ENCODE measurements at places on chromosomes 2 and 18.

DNA sequence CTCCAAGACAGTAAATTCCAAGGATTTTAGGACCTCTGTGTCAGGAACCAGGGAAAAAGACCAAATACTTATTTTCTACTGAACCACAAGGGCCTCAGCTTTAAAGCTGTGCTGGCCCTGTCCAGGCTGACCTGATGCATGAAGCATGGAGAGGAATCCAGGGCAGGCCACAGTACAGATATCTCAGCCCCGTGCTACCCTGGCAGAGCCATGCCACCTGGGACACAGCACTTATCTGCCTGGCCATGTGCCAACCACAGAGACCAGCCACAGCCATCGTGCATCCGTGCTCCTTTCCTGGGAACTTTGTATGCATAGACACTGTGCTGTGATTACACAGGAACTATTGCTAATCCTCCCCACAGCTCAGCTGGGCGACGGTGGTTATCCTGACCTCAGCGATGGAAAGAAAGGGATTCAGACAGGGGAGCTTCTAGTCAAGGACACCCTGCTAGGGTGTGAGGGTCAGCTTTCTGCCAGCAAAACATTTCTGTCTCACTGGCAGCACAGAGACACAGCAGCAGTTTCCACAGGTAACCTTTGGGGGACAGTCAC is 687.4 kb upstream of the ID2 start:
- no peak overlapping the region for H3K4me3 ChIP-seq
- no peaks in the 10 kb centered on the region for H3K4me1 ChIP-seq
- DNase-seq, result no peak
- no peaks in the 10 kb centered on the region for H3K36me3 ChIP-seq
- no peak overlapping the region for H3K27ac ChIP-seq

GRCh38 chr2:111712361-111712760 is 171.6 kb downstream of the ANAPC1 start:
- H3K36me3 ChIP-seq, result no peaks in the 10 kb centered on the region
- H3K4me3 ChIP-seq, result no peak overlapping the region
- no peaks in the 10 kb centered on the region for H3K27me3 ChIP-seq

DNA sequence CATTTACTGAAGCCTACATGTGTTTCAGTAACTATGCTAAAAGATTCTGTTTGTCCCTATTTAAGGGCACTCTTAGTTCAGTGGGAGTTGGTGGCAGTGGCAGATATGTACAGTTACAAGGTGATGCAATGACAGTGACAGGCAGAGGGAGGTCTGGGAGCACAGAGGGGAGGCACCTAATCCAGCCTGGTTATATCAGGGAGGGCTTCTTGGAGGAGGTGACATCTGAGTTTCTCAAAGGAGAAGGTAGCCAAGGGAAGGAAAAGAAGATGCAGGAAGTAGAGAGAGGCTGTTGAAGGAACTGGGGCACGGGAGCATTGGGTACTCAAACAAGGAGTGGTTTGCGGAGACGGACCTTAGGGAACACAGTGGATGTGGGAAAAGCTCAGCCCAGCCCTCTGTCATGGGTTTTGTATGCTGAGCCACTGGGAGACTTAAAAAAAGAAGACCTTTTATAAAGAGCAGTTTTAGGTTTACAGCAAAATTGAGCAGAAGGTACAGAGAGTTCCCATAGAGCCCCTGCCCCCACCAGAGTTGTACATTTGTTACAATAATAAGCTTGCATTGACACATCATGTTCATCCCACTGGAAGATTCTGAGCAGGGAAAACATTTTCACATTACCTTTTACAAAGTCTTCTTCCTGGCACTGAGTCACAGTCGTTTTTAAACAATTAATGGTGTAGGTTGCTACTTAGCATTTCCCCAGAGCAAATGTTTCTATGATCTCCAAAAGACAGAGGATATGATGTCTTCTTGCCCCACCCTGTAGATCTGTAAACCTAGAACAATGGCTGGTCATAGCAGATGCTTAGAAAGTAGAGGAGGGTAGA is 83.0 kb upstream of the TAF1B start:
- H3K27me3 ChIP-seq, result peaks cover 4% of the 10 kb centered on the region
- no peak overlapping the region for H3K4me3 ChIP-seq

DNA sequence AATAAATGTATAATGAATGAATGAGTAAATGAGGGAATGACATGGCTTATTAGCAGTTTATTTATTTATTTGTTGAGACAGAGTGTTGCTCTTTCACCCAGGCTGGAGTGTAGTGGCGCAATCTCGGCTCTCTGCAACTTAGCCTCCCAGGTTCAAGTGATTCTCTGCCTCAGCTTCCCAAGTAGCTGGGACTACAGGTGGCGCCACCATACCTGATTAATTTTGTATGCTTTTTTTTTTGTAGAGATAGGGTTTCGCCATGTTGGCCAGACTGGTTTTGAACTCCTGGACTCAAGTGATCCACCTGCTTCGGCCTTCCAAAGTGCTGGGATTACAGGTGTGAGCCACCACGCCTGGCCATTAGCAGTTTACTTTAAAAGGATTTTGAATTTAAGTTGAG is 100.3 kb upstream of the CAVIN2 start:
- H3K4me1 ChIP-seq, result no peaks in the 10 kb centered on the region
- H3K27ac ChIP-seq, result no peak overlapping the region
- no peak overlapping the region for H3K4me3 ChIP-seq
- peaks cover 3% of the 10 kb centered on the region for H3K27me3 ChIP-seq
- H3K36me3 ChIP-seq, result no peaks in the 10 kb centered on the region
- DNase-seq, result no peak

- H3K4me3 ChIP-seq, result no peak overlapping the region
- no peaks in the 10 kb centered on the region for H3K27me3 ChIP-seq
- H3K27ac ChIP-seq, result no peak overlapping the region
- H3K4me1 ChIP-seq, result no peaks in the 10 kb centered on the region
Observed at GRCh38 chr2:205338156-205338555, 344.1 kb upstream of the NRP2 start.

- DNase-seq, result no peak
- H3K4me3 ChIP-seq, result no peak overlapping the region
- no peaks in the 10 kb centered on the region for H3K4me1 ChIP-seq
- no peaks in the 10 kb centered on the region for H3K27me3 ChIP-seq
Observed at GRCh38 chr2:168530982-168531622, 75.0 kb downstream of the CERS6 start.

- H3K4me1 ChIP-seq, result no peaks in the 10 kb centered on the region
- H3K27me3 ChIP-seq, result no peaks in the 10 kb centered on the region
- H3K4me3 ChIP-seq, result no peak overlapping the region
- H3K27ac ChIP-seq, result no peak overlapping the region
- H3K36me3 ChIP-seq, result no peaks in the 10 kb centered on the region
Observed at GRCh38 chr2:216878072-216878471, 18.2 kb upstream of the TNP1 start.

- H3K27ac ChIP-seq, result no peak overlapping the region
- DNase-seq, result no peak
- H3K4me1 ChIP-seq, result peaks cover 9% of the 10 kb centered on the region
- H3K4me3 ChIP-seq, result no peak overlapping the region
- H3K27me3 ChIP-seq, result peaks cover 31% of the 10 kb centered on the region
- no peaks in the 10 kb centered on the region for H3K36me3 ChIP-seq
Observed at GRCh38 chr2:10722252-10722825, 909 bp downstream of the ATP6V1C2 start.

- no peak for DNase-seq
- no peak overlapping the region for H3K27ac ChIP-seq
- no peak overlapping the region for H3K4me3 ChIP-seq
- H3K4me1 ChIP-seq, result no peaks in the 10 kb centered on the region
- peaks cover under 1% of the 10 kb centered on the region for H3K27me3 ChIP-seq
Observed at GRCh38 chr2:12116228-12116750, 369.9 kb downstream of the LPIN1 start.

DNA sequence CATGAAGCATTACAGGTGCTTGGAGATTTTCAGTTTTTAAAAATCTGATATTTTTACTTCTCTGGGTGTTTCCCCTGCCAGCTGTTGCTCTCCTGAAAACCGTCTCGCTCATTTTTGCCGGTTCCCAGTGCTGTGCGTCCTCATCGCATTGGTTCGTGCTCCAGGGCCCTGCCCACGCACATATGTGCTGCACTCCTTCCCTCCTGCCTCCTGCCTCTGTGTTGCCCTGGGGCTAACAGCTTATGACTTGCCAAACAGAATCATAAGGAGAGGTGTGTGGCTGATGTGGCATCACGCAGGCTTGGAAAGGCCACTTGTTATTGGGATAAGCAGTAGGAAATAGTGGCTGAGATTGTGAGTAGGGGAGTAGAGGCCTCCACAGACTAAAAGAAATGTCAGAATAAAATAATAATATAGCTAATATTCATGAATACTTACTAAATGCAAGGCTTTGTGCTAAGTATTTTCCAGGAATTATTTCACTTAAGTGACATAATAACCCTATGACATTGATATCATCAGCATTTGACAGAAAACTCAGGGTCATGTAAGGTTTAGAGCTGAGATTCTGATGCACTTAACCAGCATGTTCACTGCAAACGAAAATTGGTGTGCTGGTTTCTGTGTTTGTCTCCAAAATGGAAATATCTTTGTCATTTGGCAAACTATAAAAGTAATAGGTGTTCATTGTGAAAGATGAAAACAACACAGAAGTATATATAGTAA is 53.5 kb downstream of the SLC4A1AP start:
- no peak overlapping the region for H3K4me3 ChIP-seq
- DNase-seq, result no peak
- no peak overlapping the region for H3K27ac ChIP-seq
- H3K27me3 ChIP-seq, result no peaks in the 10 kb centered on the region

- no peak overlapping the region for H3K4me3 ChIP-seq
- H3K27me3 ChIP-seq, result no peaks in the 10 kb centered on the region
- no peaks in the 10 kb centered on the region for H3K36me3 ChIP-seq
- H3K4me1 ChIP-seq, result no peaks in the 10 kb centered on the region
- no peak for DNase-seq
Observed at GRCh38 chr2:62013641-62014040, 108.2 kb downstream of the COMMD1 start.

Data from CD4-positive, CD25-positive, alpha-beta regulatory T cell (primary cell).